ENCODE measurements at places on chromosomes 16 and 17.

GRCh38 chr16:79062821-79063220, 537.7 kb downstream of the MAF start:
- DNase-seq: no peak

DNA sequence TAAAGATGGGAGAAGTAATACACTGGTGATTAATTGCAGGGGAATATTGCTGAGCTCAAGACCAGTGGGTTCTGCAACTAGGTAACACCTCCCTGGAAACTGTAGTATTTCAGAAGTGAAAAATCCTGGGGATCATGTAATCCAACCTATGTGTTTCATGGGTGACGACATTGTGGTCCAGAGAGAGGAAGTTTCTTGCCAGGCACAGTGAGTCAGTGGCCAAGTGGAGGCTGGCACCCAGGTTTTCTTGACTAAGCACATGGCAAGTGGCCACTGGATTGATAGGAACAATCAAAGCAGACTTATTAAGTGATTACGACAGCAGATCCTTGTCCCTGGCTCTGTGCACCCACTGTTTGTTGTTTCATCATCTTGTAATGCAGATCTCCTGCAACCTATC, 14.6 kb upstream of the CIITA start:
- peak; percentile 58 for DNase-seq

DNA sequence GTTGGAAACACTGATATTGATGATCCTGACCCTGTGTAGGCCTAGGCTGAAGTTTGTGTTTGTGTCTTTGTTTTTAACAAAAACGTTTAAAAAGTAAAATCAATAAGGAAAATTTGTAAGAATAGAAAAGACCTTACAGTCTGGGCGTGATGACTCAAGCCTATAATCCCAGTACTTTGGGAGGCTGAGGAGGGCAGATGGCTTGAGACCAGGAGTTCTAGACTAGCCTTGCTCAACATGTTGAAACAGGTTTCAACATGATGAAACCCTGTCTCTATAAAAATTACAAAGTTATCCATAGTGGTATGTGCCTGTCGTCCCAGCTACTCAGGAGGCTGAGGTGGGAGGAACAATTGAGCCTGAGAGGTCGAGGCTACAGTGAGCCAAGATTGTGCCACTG, 18.3 kb upstream of the TOM1L1 start:
- DNase-seq: no peak

DNA sequence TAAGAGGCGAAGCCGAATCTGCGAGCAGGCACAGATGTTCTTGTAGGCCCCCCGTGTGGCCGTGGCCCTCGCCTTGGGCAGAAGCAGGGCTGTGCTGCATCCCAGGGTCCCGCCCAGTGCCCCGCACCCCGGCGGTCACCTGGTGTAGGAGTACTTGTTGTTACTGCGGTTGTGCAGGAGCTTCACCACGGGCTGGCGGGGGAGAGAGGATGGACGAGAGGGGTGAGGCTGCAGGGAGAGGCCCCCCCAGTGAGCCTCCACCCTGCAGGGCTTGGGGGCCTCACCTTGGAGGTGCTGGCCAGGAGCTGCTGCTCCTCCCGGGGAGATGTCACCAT, 11.4 kb downstream of the ASPHD1 start:
- DNase-seq: no peak

- peak; percentile 14 for DNase-seq
Observed at GRCh38 chr17:42133461-42134041, 10.9 kb downstream of the HSPB9 start.

DNA sequence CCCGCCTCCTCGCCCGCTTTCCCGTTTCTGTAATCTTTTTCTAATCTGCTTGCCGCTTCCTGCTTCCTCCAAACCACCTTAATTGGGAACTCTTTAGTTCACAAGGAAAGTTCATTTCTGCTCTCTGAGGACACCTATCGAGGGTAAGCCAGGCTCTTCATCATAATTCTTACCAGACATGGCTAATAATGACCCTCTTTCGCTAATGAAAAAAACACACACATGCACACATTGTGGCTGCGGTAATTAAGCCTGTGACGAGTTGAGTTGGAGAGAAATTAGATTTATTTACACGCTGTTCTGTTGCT, 100.6 kb downstream of the ZNF423 start:
- peak; percentile 60 for DNase-seq

DNA sequence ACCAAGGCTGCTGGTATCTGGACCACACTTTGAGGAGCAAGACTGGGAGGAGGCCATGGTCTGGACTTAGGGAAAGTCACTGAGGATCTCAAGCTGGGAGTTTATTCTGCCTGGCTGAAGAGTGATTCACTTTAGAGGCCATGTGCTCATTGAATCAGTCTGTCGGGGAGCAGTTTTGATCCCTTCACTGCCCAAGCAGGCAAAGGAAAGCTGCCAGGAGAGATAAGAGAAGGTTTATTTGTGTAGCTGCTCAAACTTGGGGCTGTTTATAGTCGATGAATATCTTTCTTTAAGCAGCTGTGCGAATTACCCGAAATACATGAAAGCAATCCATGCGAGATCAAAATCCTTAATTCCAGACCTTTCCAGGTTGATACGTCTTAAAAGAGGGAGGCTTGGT, 544.4 kb upstream of the EEF2KMT start:
- DNase-seq: no peak

GRCh38 chr16:56986361-56986760, 3.0 kb upstream of the NLRC5 start:
- no peak for DNase-seq

GRCh38 chr17:55430541-55431288, 9.1 kb upstream of the MMD start:
- DNase-seq: no peak

DNA sequence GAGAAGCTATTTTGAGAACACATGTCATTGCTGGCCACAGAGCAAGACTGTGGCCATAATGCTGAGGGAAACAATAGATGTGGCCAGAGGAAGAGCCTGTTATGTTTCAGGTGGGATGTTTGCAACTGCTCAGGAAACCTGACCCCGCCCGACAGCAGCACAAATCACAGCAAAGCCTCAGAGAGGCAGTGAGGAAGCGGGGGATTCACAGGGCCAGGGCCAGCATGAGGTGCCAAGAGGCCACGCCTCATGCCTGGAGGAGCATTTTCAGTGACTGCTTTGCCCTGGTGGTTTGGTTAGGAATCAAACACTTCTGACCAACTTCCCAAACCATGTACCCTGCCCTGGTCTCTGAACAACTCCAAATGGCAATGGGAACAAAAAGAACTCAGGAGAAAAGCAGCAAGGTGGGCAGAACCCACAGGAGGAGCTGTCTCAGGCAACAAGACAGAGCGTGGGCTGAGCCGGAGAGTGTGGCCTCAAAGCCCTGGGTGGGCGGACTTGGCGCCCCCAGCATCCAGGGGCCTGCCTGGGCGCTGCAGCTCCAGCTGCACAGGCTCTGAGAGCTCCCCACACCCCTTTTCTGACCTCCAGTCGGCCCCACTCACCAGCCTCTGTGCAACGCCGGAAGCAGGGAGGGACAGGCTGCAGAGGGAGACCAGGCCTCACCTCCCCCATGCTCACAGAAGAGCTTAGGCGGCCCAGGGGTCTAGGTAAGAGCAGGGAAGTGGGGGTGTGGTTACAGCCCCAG, 20.6 kb downstream of the HIC1 start:
- no peak for DNase-seq

GRCh38 chr17:2724784-2725164, 13.2 kb upstream of the CLUH start:
- DNase-seq: no peak

GRCh38 chr17:48488548-48489106, 42.2 kb downstream of the HOXB1 start:
- no peak for DNase-seq

DNA sequence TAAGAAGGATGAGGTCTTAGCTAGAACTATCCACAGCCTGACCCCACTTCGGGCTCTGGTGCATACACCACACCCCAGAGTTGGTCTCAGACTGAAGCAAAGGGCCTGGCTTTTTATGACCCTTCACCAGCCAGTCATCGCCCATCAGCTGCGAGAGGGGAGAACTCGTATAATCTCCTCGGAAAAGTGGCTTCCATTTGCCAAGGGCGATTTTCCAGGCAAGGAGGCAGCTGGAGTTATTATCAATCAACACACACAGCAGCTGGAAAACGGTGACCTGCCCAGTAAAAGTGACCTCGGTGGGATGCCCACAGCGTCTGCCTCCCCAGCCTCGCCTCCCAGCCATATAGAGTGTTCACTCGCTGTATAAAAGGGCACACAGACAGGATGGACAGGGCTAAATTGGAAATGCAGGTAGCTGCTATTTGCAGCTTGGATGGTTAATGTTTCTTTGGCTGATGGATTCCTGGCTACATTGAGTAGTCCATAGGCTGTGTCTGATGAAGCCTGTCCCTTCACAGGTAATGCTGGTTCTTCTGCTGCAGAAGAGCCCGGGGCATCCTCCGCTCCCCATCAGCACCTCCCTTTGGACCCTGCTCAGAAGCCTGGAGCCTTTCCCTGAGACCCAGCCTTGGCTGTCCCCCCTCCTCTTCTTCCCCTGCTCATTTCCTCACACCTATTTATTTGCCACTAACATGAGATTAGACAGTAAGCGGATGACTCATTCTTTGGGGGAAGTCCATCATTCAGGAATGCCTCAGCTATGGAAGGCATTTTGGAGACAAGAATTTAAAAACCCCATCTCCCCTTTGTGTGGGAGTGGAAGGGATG, 45.7 kb downstream of the TMEM186 start:
- DNase-seq: peak; percentile 90

DNA sequence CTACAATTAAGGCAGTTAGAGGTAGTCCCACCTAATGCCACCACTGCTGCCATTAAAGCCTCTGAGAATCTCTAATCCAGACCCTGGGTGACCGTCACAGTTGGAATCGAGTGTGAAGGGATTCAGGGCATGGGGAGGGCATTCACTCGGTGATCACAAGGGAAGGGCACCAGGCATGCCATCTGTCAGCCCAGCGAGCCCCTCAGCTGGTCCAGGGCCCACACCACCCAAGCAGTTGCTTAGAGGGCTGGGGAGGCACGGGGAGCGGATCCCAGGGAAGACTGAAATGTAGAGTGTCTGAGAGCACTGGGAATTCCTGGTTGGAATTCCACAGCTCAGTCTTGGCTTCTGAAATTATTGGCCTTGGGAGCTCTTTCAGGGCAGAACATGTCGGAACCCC, 294.6 kb downstream of the CPPED1 start:
- DNase-seq: no peak

DNA sequence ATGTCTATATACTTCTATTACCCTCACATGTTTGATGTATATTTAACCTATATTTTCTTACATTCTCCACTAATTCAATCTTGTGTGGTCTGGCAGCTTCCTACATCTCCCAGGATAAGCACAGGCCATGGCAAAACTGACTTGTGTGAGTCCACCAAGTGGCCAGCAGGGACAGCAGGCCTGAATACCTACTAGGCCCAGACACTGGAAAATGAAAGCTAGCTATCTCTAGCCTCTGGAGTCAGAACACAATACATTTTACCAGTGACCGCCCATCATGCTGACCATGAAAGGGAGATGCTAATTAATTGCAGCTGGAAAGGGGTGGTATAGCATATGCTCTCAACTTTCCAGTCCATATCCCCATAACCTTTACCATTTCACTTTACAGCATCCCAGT, 132.3 kb downstream of the PCTP start:
- DNase-seq: no peak

DNA sequence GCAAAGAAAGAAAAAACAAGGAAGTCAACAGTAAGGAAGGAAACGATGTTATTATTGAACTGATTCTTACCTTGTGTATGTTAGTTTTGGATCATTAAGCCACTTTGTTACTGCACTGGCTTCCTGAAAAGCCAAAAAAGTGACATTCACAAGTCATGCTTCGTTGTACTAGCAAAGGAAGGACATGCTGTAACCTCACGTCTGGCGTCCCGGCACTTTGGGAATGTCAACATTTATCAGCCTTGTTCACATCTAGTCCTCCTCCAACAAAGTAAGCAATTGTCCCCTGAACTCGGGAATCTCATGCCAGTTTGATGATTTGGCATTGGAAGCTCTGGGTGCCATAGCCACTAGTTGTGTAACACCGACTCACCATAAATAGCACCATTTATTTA, 731 bp upstream of the MKS1 start:
- DNase-seq: no peak

Measured in fibroblast of upper back skin (primary cell).